ENCODE measurements at places on chromosomes 11 and 22. TPM values are rescaled to one million over a fixed set of nuclear protein-coding genes. Genes with fewer than 3 reads are reported as not detected.

Gene PDGFB
- 1.1 TPM for total RNA-seq

Gene SHANK3
- total RNA-seq, result 0.79 TPM

Gene MPZL3
- total RNA-seq, result 0.19 TPM

Gene KIRREL3
- total RNA-seq, result not detected

Gene TEX54
- not detected for total RNA-seq

Gene OR5A1
- total RNA-seq, result not detected

Gene RBMXL2
- not detected for total RNA-seq

Gene MRGPRF
- total RNA-seq, result 33.0 TPM

Gene TYR
- not detected for total RNA-seq

Gene MS4A15
- total RNA-seq, result not detected

Gene SLC25A1
- total RNA-seq, result 82.3 TPM

Gene ST14
- total RNA-seq, result 0.06 TPM

Gene HEPHL1
- total RNA-seq, result not detected

Gene LIF
- 13.5 TPM for total RNA-seq

Gene MRGPRE
- total RNA-seq, result 0.12 TPM

Gene DDIAS
- total RNA-seq, result 1.9 TPM

Gene BCR
- 65.6 TPM for total RNA-seq

Gene SIAE
- 21.9 TPM for total RNA-seq

Gene DNAJB7
- not detected for total RNA-seq

Gene AMBRA1
- total RNA-seq, result 13.9 TPM

Gene MPZL2
- total RNA-seq, result 0.56 TPM

Gene CAVIN3
- 433 TPM for total RNA-seq

Gene B3GAT1
- total RNA-seq, result not detected

Gene FAM227A
- total RNA-seq, result 1.1 TPM

Gene SELENOH
- total RNA-seq, result 61.3 TPM

Gene TXN2
- total RNA-seq, result 27.7 TPM

Gene SRRD
- 11.5 TPM for total RNA-seq

Gene SOX10
- total RNA-seq, result not detected

Gene LUZP2
- total RNA-seq, result 0.12 TPM

Gene NXPE1
- not detected for total RNA-seq

Gene C22orf23
- total RNA-seq, result 0.40 TPM

Gene PKDREJ
- total RNA-seq, result 0.06 TPM

Gene MRGPRX3
- total RNA-seq, result not detected

Gene PHOX2A
- total RNA-seq, result not detected

Gene LMO2
- 92.6 TPM for total RNA-seq

Gene CSF2RB
- total RNA-seq, result 1.5 TPM

Gene APOA1
- 0.87 TPM for total RNA-seq

Gene DMC1
- total RNA-seq, result 3.2 TPM

Gene XRCC6
- 338 TPM for total RNA-seq

Gene PANX3
- total RNA-seq, result not detected

Gene C11orf16
- total RNA-seq, result not detected

Gene SPTBN2
- 1.2 TPM for total RNA-seq

Gene ISX
- not detected for total RNA-seq

Gene CD3E
- total RNA-seq, result not detected

Gene MN1
- total RNA-seq, result 6.1 TPM

Gene UBQLNL
- total RNA-seq, result 0.13 TPM

Gene SCYL1
- 103 TPM for total RNA-seq

Gene RAC2
- total RNA-seq, result 3.0 TPM

Gene SLC1A2
- total RNA-seq, result 1.4 TPM

Gene RNF214
- 8.7 TPM for total RNA-seq

Gene KDM4E
- not detected for total RNA-seq

Gene APLNR
- total RNA-seq, result 0.66 TPM

Data from aortic smooth muscle cell (primary cell).